ENCODE measurements at places on chromosomes 7 and 10.

- no peak for DNase-seq
Observed at GRCh38 chr7:99027241-99027640, 116.7 kb downstream of the SMURF1 start.

- DNase-seq: no peak
Observed at GRCh38 chr7:131737746-131738465, 181.5 kb upstream of the PODXL start.

DNA sequence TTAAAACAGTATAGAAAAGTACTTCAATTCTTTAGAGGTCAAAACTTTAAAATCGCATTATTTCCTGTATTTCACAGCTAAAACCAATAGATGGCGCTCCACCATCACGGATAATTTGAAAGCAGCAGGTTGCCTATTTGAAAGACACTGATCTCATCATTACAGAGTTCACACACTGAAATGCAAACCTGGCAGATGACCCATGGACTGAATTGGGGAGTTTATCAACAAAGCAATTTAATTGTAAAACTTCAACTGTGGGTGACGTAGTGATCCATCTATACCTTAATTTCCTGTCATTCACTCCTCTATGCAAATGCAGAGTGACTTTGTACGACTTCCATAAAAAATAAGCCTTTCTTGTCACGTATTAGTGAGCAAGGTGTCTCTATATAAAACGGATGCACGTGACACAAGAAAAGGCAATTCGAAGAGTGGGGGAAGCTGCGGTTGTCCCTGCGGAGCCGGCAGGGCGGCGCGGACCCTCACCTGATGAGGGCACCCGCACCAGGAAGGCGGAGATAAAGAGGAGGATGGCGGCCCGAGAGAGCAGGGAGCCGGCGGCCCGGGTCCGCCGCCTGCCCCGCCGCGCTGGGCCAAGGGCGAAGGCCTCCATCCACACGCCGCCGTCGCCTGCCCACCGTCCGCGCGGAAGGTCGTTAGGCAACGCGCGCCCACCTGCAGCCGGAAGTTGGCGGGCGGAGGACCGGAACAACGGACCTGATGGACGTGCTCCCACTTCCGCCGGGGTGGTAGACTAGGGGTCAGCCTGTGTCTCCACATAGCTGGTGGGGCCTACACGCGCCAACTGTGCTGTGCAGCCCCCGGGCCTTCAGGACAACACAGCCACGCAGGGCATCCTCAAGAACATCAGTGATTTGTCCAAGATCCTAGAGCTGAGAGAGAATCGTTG is at the start of gene ZPBP:
Gene ZPBP, minus strand, starts transcription at position 668 of the 913 bp plus-strand sequence. Its CDS starts 52 bp downstream, at position 616.
- no peak for DNase-seq

DNA sequence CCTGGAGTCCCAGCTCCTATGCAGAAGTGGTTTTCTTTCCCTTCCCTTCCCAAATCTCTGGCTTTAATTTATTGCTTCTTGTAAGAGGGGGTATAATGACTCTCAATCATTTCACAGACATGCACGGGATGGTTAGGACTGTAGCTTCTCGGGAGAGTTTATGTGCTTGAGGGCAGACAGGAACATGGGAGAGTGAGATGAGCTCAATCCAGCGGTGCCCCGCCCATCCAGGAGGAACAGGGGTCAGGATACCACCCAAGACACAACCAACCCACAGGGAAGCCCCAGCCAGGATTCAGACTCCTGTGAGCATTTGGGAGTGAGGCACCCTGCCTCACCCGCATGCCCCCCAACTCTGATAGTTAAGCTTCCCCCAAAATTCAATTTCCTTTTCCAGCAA is 33.7 kb upstream of the GATAD1 start:
- no peak for DNase-seq

DNA sequence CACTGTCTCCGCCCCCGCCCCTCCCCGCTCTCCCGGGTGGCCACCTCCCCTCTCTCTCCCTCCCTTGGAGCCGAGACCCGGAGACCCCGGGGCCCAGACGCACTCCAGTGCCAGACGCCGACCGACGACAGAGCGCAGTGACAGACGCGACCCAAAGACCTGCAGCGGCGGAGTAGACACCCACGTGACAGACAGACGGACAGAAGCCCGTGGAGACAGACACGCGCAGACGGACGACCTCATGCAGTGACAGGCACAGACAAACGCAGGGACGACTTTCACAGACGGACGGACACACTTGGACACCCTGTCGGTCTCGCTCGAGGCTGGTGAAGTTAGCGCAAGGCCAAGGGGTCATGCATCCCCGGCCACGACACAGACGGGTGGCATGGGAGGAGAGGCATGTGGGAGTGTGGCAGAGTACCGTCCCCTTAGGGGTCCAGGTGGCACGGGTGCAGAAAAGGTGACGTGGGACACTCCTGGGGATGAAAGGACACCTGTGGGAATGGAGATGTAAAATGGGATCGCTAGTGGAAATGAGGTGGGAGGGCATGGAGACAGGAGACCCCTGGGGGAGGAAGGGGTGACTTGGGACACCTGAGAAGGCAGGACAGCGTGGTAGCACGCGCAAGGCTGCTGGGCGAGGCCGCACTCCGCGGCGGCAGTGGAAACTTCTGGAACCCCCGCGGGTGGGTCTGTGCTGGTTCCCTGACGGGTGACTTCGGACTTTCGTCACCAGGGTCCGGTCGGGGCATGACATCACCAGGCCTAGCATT is 456 bp upstream of the ACHE start:
- no peak for DNase-seq

DNA sequence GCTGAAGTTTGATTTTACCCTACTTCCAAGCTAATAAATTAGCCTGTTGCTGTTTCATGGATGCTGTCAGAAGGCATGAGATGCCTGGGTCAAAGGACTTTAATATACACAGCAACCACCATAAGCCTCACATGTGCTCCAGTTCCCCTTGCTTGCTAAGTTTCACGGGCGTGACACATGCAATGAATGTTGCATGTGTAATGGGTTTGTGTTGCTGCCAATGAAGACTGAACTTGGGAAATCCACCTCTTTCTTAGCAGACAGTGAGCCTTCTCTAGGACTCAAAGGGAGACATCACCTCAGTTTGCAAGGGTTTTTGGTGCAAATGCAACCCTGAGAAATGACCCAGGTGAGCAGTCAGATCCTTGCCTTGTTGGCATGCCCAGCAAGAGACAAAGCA is 505.5 kb upstream of the PODXL start:
- no peak for DNase-seq

- DNase-seq: no peak
Observed at GRCh38 chr7:63114371-63114985, 884.2 kb upstream of the ZNF722 start.

DNA sequence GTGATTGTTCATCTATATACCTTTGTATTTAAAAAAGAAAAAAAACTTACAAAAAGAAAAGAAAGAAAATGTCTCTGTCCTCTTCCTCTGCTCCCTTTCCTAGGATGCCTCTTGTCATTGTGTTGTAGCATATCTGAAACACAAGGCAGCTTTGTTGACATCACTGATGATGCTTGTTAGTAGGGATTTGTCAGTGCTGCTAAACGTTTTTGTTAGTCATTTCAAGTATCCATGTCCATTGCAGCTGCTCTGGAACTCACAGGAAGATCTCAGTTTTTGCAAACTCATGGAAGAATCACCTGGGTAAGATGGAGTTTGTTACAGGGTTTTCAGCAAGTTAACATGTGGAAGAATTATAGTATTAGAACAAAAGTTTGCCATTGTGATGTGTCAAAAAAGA is 123.6 kb downstream of the CCSER2 start:
- no peak for DNase-seq

DNA sequence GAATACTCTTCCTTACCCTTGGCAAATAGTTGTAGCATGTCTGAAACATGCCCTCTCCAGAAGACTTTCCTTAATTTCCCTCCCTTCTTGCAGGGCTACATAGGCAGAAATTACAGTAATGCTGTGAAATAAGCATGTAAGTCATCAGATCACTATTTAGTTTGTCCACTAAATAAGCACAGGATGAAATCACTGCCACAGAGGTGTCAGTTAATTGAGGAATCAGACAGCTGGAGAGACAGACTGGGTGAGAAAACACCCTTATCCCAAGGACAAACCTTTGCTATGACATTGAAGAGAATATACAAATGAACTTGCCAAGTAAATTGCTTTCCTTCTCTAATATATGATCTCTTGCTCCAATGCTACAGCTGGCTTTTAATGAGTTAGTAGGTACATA is 129.3 kb downstream of the CHRM2 start:
- no peak for DNase-seq

DNA sequence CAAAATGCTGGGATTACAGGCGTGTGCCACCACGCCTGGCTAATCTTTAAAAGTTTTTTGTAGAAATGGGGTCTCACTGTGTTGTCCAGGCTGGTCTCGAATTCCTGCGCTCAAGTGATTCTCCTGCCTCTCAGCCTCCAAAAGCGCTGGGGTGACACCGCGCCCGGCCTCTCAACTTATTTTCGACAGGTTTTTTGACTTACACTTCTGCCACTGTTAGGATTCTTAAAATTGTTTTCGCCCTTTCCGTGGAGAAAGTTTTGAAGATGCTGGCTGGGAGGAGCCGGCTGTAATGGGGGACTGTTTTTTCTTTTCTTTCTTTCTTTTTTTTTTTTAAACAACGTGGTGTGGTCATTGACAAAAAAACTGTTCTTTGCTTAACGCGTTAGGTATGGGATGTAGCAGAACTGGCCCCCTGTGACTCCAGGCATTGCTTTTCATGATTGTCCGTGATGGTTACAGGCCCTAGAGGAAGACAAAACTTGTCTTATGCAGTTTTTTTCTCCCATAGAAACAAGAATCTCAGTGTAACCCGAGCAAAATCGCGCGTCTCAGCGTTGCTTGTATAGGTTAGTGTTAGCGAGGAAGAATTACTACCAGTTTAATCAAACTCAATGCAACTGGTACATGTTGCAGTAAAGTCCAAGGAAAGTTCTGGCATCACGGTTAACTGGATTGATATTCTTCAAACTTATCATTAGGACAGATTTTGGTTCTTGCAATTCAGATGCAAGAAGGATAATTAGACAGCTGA is 72.2 kb downstream of the DAGLB start:
- DNase-seq: no peak

DNA sequence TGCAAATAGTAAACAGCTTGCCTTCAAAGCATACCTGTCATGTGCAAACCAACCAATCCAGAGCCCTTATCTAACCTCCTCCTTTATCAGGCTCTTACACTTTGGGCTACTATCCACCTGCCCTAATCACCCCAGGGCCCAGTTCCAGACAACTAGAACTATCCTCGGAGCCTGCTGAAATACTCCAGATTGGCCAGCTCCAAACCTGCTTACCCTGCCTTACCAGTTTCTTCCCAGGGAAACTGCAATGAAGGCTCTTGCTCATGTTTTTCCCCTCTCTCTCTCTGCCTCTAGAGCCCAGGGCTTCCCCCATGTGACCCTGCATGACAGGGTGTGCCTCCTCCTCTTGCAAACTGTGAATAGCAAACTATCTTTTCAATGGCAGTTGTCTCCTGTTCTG is 81.4 kb upstream of the CAPZA2 start:
- DNase-seq: no peak

- no peak for DNase-seq
Observed at GRCh38 chr7:117014673-117015133, 61.4 kb downstream of the ST7 start.

GRCh38 chr7:15720849-15721471 is 34.5 kb upstream of the MEOX2 start:
- no peak for DNase-seq

DNA sequence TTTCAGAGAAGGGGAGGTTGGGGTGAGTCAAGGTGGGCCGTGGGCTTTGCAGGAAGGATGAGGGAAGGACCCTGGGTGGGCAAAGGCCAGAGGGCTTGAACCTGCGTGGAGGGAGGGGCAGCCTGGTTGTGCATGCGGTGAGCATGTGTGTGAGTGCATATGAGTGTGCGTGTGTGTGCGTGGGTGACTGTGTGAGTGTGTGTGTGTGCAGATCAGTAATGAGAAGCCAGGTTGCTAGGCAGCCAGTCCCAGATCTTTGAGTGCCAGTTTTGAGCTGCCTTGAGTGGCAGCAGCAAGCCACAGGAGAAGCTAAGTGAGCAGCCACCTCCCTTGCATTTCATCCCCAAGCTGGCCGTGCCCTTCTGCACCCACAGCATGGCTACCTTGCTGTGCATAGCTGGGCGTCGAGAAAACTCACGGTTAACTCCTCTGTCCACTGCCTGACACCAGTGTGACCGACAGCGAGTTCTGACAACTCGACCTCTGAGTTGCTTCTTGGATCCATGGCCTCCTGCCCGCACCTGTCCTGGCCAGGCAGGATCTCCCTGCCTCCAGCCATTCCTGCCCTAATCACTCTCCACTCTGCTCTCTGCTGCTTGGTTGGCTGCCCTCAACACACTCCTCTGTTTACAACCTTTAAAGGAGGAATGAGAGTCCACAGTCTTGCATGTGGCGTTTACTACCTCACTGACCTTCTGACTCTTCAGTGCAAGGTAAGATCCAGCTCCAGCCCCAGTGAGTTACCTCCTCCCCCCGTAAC is 775.4 kb downstream of the TYW1 start:
- no peak for DNase-seq

- no peak for DNase-seq
Observed at GRCh38 chr10:131636116-131636515, 264.7 kb upstream of the PPP2R2D start.

DNA sequence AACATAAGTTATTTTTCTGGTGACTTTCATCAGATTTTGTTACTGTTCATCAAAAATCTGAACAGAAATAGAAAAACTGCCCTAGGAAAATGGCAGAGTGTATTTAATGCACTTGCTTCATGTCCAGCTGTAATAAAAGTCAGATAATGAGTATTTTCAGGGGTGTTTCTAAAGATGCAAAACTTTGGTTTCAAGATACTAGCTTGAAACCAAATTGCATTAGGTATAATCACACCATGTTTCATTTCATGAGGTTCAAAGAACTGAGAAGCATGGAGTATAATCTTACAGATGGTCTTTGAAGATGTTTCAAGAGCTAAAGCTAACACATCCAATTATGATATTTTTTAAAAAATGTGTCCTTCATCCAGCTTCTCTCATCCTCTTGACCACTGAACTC is 128.9 kb downstream of the NRCAM start:
- DNase-seq: no peak

DNA sequence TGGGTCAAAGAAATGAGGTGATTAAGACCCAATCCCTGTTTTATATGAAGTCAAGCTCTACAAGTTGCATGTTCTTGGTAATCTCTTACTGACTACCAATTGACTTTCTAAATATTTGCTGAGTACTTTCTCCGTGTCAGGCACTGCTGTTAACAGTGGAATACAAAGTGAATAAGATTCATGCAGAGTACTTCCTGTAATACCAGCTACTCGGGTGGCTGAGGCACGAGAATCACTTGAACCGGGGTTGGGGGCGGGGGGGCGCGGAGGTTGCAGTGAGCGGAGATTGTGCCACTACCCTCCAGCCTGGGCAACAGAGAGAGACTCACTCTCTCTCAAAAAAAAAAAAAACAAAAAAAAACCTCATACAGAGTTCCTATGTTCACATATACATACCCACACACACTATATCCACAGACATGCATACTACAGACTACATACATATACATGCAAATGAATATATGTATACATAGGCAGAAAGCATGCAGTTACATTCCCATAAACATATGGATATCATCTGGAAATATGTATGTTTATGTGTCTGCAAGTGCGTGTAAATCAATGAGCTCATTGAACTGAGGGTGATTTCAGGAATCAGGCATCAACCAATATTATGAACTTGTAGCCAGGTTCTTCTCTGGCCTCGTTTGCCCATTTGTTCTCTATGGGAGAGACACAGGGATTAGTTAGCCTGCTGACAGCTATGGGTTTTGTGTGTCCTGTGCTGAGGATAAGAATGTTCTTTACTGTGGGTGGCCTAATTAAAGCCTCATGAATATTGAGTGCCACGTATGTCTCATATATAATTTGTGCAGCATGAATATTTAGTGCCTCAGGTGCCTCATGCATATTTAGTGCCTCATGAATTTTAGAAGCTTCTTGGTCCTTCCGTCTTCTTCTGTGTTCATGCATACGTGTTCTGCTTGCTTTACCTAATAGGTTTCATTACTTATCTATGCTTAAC is 73.9 kb downstream of the BICC1 start:
- DNase-seq: no peak

All from right forelimb (tissue), 1 donor.